A172 (cell line): ENCODE measurements at places on chromosomes 7 and 10.
A peak's percentile ranks its signal among the peaks of the same experiment; 100 is the strongest.

- peak; percentile 30 for DNase-seq
These were observed 186.7 kb upstream of the HGF start for GRCh38 chr7:81956520-81956919.

DNA sequence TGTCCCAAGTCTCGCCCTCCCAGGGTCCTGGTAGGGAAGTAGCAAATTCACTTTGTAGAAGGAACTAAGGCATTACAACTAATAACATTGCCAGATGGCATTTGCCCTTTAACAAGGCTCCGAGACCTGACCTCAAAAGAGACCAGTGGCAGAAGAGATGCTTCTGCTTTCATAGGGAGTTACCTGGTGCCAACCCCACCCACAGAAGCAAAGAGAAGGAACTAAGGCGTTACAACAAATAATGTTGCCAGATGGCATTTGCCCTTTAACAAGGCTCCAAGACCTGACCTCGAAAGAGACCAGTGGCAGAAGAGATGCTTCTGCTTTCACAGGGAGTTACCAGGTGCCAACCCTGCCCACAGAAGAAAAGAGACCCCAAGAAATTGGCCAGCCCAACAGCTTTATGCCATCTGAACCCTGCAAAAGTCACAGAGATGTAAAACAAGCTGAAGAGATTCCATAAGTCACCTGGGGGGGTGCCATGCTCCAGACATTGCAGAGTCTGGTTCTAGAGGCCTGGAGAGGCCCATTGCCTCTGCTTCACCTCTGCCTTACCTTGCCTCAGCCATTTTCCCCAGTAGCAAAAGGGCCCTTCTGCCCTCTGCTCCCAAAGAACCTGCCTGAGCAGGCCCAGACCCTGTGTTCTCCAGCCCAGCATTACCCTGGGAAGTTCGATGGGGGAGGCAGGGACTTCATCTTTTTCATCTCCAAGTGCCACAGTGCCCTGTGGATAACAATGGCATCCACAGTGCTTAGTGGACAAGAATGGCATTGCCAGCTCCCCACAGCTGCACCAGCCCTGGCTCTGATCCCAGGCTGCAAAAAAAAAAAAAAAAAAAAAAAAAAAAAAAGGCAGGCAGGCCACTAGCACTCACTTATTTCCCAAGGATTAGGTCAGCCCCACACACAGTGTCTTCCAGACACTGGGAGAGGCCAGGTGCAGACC, 179.5 kb upstream of the PLXNA4 start:
- peak; percentile 44 for DNase-seq

DNA sequence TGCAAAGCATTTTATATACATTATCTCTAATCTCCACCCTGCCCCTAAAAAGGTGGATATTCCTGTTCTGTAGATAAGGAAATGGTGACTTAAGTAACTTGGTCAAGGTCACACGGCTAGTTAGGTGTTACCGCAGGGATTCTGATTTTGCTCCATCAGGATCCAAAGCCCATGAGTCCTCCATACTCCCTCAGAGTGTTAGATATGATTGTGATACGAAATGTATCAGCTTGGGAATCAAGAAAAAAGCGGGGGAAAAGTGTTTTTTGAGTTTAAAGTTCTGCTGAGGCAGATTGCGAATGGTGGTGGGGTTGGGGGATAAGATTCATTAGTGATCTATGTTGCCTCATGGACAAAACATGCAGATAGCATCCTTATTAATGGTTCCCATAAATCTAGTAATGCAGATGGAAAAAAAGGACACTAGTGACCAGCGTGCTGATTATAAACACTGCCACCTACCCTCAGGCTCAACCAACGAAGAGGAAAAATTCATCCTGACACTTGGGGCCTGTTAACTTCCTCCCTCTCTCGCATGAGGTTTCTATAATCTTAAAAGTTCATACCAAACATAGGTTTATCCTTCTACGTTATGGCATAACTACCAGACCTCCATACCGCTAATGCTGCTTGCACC, 2.3 kb downstream of the ICA1 start:
- DNase-seq: no peak

DNA sequence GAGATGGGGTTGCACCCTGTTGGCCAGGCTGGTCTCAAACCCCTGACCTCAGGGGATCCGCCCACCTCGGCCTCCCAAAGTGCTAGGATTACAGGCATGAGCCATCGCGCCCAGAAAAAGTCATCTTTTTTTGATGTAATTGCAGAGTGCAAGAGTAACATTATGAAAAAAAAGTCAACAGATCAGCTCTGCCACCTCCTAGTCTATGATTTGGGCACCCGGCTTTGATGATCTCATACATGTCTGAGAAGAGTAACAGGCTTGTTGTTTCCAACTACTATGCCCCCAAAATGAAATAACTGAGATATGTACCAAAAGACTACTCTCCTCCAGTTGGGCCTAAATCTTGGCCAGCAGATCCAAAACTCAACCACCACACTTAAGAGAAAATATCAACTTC, 40.8 kb downstream of the VOPP1 start:
- no peak for DNase-seq
